ENCODE measurements at places on chromosomes 4 and X. TPM values are rescaled to one million over a fixed set of nuclear protein-coding genes. Genes with fewer than 3 reads are reported as not detected.

Gene TMEM156
- not detected for total RNA-seq

Gene PFKFB1
- 0.77 TPM for total RNA-seq

Gene MAP9
- 17.8 TPM for total RNA-seq

Gene PLP1
- 265 TPM for total RNA-seq

DNA sequence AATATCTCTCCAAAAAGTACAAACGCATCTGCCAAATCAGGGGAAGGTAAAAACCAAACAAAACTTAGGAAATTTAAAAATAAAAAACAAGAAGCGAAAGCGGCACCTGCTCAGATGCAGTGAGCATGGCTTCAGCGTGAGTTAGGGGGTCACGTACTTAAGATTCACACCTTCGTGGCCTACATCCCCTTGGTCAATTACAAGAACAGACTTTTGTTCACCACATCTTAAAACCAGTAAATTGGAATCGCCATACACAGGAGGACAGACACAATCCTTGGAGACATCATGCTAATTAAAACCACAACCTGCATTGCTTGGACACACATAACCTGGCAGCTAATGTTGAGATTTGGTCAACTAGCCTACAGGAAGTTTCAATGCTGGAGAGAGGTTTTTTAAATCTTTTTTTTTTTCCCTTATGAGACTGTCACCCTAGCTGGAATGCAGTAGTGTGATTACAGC, 12.5 kb upstream of the SEL1L3 start:
- no peaks in the 10 kb centered on the region for H3K4me1 ChIP-seq
- no peak overlapping the region for H3K27ac ChIP-seq
- H3K4me3 ChIP-seq = no peak overlapping the region
- no peaks in the 10 kb centered on the region for H3K36me3 ChIP-seq

DNA sequence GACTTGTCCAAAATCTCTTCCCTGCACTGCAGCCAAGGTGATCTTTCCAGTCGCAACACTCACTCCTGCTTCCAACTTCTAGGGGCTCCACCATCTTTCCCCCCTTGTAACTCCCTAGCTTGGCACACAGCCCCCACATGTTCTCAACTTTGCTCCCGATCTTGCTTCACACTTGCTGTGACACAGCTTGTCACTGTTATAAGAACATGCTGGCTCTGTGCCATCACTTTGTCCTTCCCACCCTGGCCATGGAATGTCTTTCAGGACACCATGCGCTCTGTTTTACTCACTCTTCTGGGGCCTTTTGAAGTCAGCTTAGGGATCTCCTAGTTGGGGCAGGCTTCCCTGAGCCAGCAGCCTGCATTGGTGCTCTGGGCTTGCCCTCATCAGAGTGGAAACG, 2.5 kb downstream of the NSDHL start:
- H3K27me3 ChIP-seq = no peaks in the 10 kb centered on the region
- H3K4me3 ChIP-seq = peak overlapping the region; percentile 72
- peaks cover 44% of the 10 kb centered on the region for H3K36me3 ChIP-seq
- peaks cover 47% of the 10 kb centered on the region for H3K4me1 ChIP-seq
- no peak for DNase-seq

DNA sequence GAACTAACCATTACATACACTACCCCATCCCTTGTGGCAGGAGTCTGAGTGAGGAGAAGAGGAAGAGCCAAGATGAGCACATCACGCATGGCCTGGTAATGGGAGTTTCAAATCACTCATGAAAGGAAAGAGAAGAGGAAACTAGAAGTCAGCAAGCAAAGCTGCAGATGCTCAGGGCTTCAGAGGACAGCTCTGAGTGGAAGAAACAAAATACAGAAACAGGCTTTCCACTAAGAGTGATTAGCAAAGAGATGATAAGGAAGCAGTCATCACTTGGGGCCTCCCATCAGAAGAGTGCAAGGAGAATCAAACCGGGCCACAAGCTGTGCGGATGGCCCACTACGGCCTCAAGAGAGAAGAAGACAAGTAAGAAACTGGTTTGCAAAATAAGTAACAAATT, 25.6 kb downstream of the KDR start:
- no peaks in the 10 kb centered on the region for H3K4me1 ChIP-seq
- no peaks in the 10 kb centered on the region for H3K27me3 ChIP-seq
- no peak overlapping the region for H3K4me3 ChIP-seq
- H3K36me3 ChIP-seq = no peaks in the 10 kb centered on the region

GRCh38 chr4:114782415-114783214, 184.0 kb downstream of the UGT8 start:
- H3K4me1 ChIP-seq = peaks cover 11% of the 10 kb centered on the region
- H3K4me3 ChIP-seq = no peak overlapping the region
- H3K27ac ChIP-seq = no peak overlapping the region
